ENCODE measurements at places on chromosomes 16 and 17.

- no peak for DNase-seq
Measured at GRCh38 chr16:58859958-58860669, 126.0 kb upstream of the GOT2 start.

DNA sequence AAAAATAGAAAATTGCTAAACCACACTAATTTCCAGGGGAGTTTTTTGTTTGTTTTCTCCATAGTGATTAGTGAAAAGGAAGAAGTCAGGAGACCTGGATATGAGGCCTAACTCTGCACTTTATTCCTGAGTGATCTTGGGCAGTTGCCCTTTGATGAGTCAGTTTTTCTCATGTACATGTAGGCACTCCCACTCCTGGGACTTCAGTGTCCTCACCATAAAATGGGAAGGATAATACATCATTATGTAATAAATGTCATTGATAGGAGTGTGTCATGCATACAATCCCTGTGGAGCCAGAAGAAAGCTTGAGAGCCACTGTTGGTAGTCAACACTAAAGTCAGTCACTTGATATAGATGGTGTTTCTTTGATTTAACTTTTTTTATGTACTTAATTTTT, 32.5 kb downstream of the WIPF2 start:
- no peak for DNase-seq

- no peak for DNase-seq
Measured at GRCh38 chr16:16009401-16009800, 60.0 kb downstream of the ABCC1 start.

- DNase-seq, result no peak
Measured at GRCh38 chr16:85573696-85574641, 39.2 kb upstream of the GSE1 start.

- DNase-seq, result no peak
Measured at GRCh38 chr16:82990155-82990554, 363.4 kb downstream of the CDH13 start.

GRCh38 chr17:39018267-39019134, 51.3 kb upstream of the FBXO47 start:
- DNase-seq, result no peak
